ENCODE measurements at places on chromosomes 3 and 15.

DNA sequence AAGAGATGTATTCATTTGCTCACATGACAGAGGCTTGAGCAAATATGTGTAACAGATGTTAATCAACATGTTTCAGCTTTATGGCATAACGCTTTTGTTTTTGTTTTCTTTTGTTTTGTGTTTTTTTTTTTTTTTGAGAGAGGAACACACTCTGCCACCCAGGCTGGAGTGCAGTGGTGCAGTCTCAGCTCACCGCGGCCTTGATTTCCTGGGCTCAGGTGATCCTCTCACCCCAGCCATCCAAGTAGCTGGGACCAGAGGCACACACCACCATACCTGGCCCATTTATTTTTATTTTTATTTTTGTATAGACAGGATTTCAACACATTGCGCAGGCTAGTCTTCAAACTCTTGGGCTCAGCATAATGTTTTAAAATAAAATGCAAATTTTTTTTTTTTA, 1504.4 kb upstream of the CADM2 start:
- H3K36me3 ChIP-seq = no peaks in the 10 kb centered on the region
- no peak overlapping the region for H3K27ac ChIP-seq
- no peaks in the 10 kb centered on the region for H3K4me1 ChIP-seq

GRCh38 chr3:64147211-64147610, 78.1 kb downstream of the PRICKLE2 start:
- H3K36me3 ChIP-seq = peaks cover 25% of the 10 kb centered on the region
- no peak for DNase-seq
- no peaks in the 10 kb centered on the region for H3K27me3 ChIP-seq
- H3K4me3 ChIP-seq = no peak overlapping the region

GRCh38 chr3:133025546-133025945, 12.6 kb upstream of the TMEM108 start:
- no peak overlapping the region for H3K4me3 ChIP-seq
- H3K4me1 ChIP-seq = no peaks in the 10 kb centered on the region
- no peak for DNase-seq
- H3K27me3 ChIP-seq = no peaks in the 10 kb centered on the region
- H3K27ac ChIP-seq = no peak overlapping the region
- H3K36me3 ChIP-seq = no peaks in the 10 kb centered on the region

DNA sequence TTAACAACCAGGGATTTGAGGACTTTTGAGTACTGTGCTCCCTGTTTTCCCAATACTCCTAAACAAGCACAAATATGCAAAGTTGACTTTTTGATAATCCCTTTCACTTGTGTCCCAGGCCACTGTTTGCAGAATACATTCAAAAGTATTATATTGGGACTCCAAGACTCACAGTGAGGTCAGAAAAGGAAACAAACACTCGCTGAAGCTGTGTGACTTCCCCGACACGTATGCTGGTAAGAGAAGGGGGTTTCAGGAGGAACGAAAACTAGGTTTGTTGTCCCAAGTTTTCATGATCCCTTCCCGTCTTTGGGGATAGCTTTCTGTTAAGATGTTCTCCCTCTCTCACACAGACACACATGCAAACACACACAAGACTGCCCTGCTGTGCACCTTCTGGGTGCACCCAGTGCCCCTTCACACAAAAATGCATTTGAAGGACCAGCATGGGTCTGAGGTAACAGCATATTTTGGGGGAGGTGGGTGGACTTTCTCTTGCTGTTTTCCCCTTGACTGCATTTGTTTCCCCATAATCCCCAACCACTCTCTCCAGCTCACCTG, 225.2 kb upstream of the PRICKLE2 start:
- peaks cover 2% of the 10 kb centered on the region for H3K4me1 ChIP-seq
- H3K4me3 ChIP-seq = no peak overlapping the region

- H3K27ac ChIP-seq = no peak overlapping the region
- no peak for DNase-seq
These were observed 43.2 kb upstream of the ADCY5 start for GRCh38 chr3:123491966-123492587.

- DNase-seq = peak; percentile 78
- H3K27ac ChIP-seq = no peak overlapping the region
- no peak overlapping the region for H3K4me3 ChIP-seq
- H3K36me3 ChIP-seq = no peaks in the 10 kb centered on the region
- H3K4me1 ChIP-seq = no peaks in the 10 kb centered on the region
These were observed 59.8 kb upstream of the UNC13C start for GRCh38 chr15:53918180-53919079.

GRCh38 chr15:63922261-63922904, 88.6 kb upstream of the HERC1 start:
- H3K36me3 ChIP-seq = no peaks in the 10 kb centered on the region
- H3K27ac ChIP-seq = no peak overlapping the region
- DNase-seq = no peak
- peaks cover 5% of the 10 kb centered on the region for H3K4me1 ChIP-seq

- peak overlapping the region; percentile 53 for H3K4me3 ChIP-seq
- H3K36me3 ChIP-seq = no peaks in the 10 kb centered on the region
- peaks cover 29% of the 10 kb centered on the region for H3K4me1 ChIP-seq
- H3K27me3 ChIP-seq = peaks cover 17% of the 10 kb centered on the region
- no peak for DNase-seq
These were observed 13.3 kb downstream of the GRAMD2A start for GRCh38 chr15:72184165-72184811.

DNA sequence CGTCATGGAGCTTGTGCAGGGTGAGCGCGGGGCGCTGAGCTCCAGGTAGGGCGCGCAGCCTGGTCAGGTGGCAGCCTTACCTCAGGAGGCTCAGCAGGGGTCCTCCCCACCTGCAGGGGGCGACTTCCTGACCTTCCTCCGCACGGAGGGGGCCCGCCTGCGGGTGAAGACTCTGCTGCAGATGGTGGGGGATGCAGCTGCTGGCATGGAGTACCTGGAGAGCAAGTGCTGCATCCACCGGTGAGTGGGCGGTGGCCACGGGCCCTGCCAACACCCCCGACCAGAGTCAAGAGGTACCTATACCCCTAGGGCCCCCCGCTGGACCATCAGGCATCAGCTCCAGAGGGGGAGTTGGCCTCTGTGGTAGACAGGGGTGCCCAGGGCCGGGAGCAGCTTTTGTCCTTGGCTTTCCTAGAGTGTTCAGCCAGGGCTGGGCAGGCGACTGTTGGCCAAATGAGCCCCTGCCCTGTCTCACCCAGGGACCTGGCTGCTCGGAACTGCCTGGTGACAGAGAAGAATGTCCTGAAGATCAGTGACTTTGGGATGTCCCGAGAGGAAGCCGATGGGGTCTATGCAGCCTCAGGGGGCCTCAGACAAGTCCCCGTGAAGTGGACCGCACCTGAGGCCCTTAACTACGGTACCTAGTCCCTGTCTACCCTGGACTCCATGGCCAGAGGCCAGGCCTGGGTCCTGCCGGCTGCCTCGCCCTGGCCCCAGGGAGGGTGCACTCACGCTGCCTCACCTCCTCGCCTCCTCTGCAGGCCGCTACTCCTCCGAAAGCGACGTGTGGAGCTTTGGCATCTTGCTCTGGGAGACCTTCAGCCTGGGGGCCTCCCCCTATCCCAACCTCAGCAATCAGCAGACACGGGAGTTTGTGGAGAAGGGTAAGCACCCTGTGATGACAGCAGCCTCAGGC, 9.1 kb downstream of the FES start:
- H3K4me1 ChIP-seq = no peaks in the 10 kb centered on the region
- no peak for DNase-seq
- no peak overlapping the region for H3K4me3 ChIP-seq

DNA sequence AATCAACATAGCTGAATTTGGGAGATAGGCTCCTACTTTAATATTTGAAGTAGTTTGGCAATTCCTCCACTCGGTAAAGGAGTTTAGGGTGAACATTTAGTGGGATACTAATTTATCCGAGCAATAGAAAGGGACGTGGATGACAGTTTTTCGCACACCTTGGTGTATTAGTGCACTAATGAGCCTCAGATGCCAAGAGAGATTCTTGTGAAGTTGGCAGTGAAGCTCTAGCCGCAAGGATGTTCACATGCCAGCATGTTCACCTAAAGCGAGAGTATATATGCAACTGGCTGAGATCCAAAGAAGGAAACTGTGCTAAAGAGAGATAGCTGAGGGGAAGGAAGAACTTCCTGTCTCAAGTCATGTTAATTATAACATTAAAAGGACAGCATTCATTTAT, 58.5 kb downstream of the TGFBR2 start:
- H3K4me3 ChIP-seq = no peak overlapping the region
- no peaks in the 10 kb centered on the region for H3K36me3 ChIP-seq
- peaks cover 86% of the 10 kb centered on the region for H3K4me1 ChIP-seq

DNA sequence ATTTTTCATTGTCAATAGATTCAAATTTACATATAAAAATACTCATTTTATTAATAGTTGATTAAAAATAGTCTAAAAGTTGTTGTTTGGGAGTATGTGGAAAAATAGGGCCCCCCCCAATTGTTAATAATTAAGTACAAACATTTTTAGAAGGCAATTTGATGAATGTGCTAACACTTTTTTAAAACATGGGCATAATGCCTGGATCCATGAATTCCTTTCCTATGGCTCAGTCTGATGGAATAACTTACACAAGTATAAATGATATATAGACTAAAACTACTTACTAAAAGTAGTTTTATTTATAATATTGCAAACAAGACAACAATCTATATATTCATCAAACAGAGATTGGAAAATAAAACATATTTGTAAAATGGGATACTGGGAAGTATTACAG, 247.2 kb upstream of the LRRN1 start:
- H3K27me3 ChIP-seq = no peaks in the 10 kb centered on the region
- DNase-seq = no peak
- H3K4me1 ChIP-seq = no peaks in the 10 kb centered on the region
- no peak overlapping the region for H3K27ac ChIP-seq
- H3K36me3 ChIP-seq = no peaks in the 10 kb centered on the region

- H3K36me3 ChIP-seq = no peaks in the 10 kb centered on the region
- DNase-seq = no peak
- no peak overlapping the region for H3K4me3 ChIP-seq
- H3K27ac ChIP-seq = no peak overlapping the region
- peaks cover 15% of the 10 kb centered on the region for H3K4me1 ChIP-seq
These were observed 46.9 kb downstream of the B3GNT5 start for GRCh38 chr3:183299976-183300375.

GRCh38 chr3:156456771-156457224, 98.1 kb downstream of the SSR3 start:
- no peaks in the 10 kb centered on the region for H3K27me3 ChIP-seq
- no peak overlapping the region for H3K4me3 ChIP-seq
- DNase-seq = no peak
- H3K36me3 ChIP-seq = no peaks in the 10 kb centered on the region
- H3K27ac ChIP-seq = no peak overlapping the region

DNA sequence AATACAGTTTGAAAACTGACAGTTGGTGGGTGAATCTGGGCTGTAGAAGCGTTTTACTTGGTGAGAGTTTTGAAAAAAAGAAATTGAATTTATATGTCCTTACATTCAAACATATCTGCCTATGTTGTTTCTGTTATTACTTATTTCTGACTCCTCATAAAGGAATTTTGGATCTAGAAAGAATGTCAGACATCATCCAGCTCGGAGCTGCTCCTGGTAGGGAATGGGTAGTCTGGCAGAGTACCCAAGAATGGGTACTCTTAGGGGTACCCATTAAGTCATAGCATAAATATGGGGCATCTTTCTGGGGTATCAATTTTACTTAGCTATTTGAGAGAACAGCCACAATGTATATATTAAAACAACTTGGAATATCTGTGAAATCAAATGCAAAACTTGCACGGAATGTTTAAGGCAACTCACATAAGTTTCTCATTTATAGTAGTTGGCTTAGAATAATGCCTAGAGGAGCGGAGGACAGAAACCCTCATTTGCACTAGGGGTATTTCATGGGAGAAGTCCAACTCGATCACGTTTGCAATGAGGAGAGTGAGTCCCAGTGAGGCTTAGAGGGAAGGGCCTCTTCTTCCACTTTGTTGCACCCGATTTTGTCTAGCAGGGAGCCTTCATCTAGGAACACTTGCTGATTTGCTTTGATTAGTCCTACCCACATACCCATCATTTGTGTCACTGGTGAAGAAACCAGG, 2.4 kb upstream of the LARP6 start:
- H3K4me3 ChIP-seq = no peak overlapping the region
- H3K36me3 ChIP-seq = no peaks in the 10 kb centered on the region

DNA sequence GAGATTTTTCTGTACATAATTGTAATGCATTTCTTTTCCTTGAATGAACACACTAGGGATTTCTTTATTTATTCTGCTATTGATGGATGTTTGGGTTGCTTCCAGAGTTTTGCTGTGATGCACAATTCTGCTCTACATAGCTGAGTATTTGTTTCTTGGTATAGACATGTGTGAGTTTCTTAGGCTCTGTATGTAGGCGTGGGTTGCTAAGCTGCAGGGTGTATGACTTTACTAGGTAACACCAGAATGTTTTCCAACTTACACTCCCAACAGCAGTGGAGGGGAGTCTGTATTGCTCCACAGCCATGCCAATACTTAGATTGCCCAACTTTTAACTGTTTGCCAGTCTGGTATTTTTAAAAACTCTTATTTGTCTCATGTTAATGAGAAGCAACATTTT, 155.5 kb upstream of the TNIK start:
- peaks cover 28% of the 10 kb centered on the region for H3K36me3 ChIP-seq
- no peaks in the 10 kb centered on the region for H3K4me1 ChIP-seq
- no peak overlapping the region for H3K27ac ChIP-seq
- no peak for DNase-seq
- no peaks in the 10 kb centered on the region for H3K27me3 ChIP-seq

DNA sequence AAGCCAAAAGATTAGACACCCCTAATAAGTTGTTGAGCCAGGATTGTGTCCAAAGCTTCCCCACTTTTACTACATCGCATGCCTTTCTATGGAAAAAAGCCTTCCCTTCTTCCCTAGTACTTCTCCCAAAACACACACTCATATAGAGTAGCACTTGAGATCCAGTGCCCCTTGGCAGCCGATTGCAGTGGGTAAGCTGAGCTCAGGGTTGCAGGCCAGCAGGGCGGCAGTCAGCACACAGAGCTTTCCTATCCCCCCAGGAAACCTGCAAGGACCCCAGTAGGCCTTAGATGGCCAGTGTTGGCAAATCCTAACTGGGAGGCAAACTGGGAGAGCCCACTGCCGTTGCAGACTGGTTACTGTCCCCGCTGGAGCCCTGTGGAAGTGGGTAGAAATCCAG, 75.7 kb upstream of the C15orf39 start:
- no peak for DNase-seq
- no peak overlapping the region for H3K4me3 ChIP-seq

GRCh38 chr3:5791558-5791957, 604.1 kb downstream of the EDEM1 start:
- no peak overlapping the region for H3K27ac ChIP-seq
- DNase-seq = no peak
- no peaks in the 10 kb centered on the region for H3K36me3 ChIP-seq
- H3K4me3 ChIP-seq = no peak overlapping the region
- no peaks in the 10 kb centered on the region for H3K27me3 ChIP-seq

GRCh38 chr3:95044101-95044500, 981.2 kb downstream of the NSUN3 start:
- no peak overlapping the region for H3K27ac ChIP-seq
- H3K36me3 ChIP-seq = no peaks in the 10 kb centered on the region
- no peaks in the 10 kb centered on the region for H3K27me3 ChIP-seq
- DNase-seq = no peak
- no peaks in the 10 kb centered on the region for H3K4me1 ChIP-seq

DNA sequence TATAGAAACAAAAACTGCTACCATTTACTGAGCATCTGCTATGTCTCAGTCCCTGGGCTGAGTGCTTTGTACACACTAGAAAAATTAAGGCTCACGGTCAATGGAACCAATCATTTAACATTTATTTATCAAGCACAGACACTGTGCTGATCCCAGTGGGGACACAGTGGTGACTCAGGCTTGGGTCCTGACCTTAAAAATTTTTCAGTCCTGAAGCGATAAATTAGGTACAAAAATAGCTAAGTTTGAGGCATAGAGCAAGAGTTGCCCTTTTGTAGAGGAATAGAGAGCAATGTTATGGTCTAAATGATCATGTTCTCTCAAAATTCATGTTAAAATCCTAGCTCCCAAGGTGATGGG, 85.1 kb downstream of the CRYGS start:
- no peaks in the 10 kb centered on the region for H3K27me3 ChIP-seq
- H3K36me3 ChIP-seq = no peaks in the 10 kb centered on the region
- no peak for DNase-seq
- no peak overlapping the region for H3K4me3 ChIP-seq
- H3K27ac ChIP-seq = no peak overlapping the region
- no peaks in the 10 kb centered on the region for H3K4me1 ChIP-seq
